Lung (tissue), 17 donors: ENCODE measurements at places on chromosomes 6 and 20.

DNA sequence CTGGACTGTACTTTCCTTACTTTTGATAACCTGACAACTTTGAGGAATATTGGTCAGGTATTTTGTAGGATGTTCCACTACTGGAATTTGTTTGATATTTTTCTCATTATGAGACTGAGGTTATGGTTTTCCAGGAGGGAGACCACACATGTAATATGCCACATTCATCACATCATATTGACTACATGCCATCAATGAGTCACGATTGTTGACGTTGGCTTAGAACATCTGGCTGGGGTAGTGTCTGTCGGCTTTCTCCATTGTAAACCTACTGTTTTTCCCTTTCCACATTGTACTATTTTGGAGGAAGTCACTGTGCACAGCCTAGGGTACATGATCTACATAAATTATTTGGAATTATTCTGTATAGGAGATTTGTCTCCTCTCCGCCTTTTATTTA, 1.4 kb upstream of the STX11 start:
- DNase-seq: no peak

GRCh38 chr6:101595276-101595675, 201.8 kb downstream of the GRIK2 start:
- DNase-seq: no peak

GRCh38 chr6:69846770-69847491, 19.4 kb upstream of the COL19A1 start:
- DNase-seq: peak; percentile 28

GRCh38 chr6:149176971-149177667, 140.4 kb upstream of the TAB2 start:
- DNase-seq: no peak

DNA sequence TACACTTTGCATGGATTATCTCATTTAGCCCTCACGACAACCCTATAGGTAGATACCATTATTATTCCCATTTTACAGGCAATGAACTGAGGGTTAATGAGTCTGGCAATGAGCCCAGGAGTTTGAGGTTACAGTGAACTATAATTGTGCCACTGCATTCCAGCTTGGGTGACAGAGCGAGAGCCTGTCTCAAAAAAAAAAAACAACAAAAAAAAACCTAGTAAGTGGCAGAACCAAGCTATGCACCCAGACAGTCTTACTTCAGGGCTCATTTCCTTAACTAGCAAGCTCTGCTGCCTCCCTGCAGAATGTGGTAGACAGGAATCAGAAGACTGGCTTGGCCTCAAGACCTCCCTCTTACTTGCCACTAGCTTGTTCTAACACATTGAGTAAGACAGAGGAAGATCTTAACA, 71.9 kb upstream of the RREB1 start:
- no peak for DNase-seq

GRCh38 chr6:134351615-134352474, 33.9 kb upstream of the SGK1 start:
- DNase-seq: no peak

DNA sequence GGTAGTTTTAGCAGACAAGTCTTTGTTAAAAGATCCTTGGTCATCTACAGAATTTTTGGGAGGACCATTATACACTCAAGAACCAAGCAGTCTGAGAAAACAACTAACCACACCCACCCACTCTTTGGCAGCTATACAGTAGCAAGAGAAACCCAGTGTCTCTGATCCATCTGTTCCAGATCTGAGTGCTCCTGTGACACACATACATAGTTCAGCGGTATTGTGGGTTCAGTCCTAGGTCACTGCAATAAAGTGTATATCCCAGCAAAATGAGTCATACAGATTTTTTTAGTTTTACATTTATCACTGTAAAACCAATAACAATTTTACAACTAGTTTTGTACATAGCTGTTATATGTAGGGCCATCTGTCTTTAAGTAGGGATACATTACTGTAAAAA, 47.4 kb upstream of the PAK5 start:
- DNase-seq: no peak

GRCh38 chr6:37535759-37536490, 36.2 kb upstream of the CCDC167 start:
- no peak for DNase-seq

GRCh38 chr6:27040244-27041042, 207.1 kb upstream of the PRSS16 start:
- DNase-seq: no peak

DNA sequence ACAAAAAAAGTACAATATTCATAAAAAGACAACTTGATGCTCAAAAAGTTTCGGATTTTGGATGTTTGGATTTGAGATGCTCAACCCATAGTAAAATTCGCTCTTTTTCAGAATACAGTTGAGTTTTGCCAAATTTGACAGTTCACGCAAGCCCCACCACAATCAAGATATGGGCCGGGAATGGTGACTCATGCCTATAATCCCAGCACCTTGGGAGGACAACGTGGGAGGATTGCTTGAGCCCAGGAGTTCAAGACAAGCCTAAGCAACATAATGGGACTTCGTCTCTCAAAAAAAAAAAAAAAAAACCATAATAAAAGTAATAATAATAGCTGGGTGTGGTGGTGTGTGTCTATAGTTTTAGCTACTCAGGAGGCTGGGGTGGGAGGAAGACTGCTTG, 51.3 kb downstream of the PHF20 start:
- no peak for DNase-seq

GRCh38 chr6:154535147-154535546, 24.7 kb upstream of the CNKSR3 start:
- peak; percentile 90 for DNase-seq

DNA sequence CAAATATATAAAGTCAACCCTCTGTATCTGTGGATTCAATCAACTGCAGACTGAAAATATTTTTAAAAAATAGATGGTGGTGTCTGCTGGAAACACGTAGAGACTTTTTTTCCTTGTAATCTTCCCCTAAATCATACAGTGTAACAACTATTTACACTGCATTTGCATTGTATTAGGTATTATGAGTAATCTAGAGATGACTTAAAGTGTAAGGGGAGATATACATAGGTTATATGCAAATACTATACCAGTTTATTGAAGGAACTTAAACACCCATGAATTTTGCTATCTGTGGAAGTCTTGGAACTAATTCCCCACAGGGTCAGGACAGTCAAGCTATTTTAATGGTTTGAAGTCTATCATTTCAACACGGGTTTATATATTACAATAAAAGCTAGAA, 10.2 kb downstream of the HDAC2 start:
- no peak for DNase-seq

DNA sequence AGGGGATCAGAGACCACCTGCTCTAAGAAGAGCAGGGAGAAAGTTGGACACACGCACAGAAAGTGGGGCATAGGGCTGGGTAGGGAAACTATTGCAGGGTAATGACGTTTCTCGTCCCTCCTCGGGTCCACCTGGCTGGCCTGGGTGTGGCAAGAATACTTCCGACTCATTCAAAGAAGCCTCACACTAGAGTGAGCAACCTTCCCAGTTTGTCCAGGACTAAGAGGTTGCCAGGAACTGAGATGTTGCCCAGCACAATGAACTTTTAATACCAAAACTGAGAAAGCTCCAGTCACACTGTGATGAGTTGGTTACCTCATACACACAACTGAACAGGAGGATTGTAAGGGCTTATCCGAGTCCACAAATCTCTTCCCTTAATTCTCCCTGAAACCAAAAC, 74.5 kb upstream of the ADGRF1 start:
- no peak for DNase-seq

- no peak for DNase-seq
These were observed 15.7 kb downstream of the PPP1R3G start for GRCh38 chr6:5100806-5101205.

- peak; percentile 73 for DNase-seq
These were observed 5.6 kb downstream of the TRAM2 start for GRCh38 chr6:52571099-52571755.
